ENCODE measurements at places on chromosomes 3 and 15.

GRCh38 chr15:58593870-58594269 lies 155.6 kb downstream of the ADAM10 start:
- DNase-seq: no peak

GRCh38 chr3:80998022-80998421 lies 763.4 kb downstream of the GBE1 start:
- no peak for DNase-seq

- DNase-seq: no peak
Observed at GRCh38 chr3:196127308-196128040, 45.6 kb upstream of the TFRC start.

DNA sequence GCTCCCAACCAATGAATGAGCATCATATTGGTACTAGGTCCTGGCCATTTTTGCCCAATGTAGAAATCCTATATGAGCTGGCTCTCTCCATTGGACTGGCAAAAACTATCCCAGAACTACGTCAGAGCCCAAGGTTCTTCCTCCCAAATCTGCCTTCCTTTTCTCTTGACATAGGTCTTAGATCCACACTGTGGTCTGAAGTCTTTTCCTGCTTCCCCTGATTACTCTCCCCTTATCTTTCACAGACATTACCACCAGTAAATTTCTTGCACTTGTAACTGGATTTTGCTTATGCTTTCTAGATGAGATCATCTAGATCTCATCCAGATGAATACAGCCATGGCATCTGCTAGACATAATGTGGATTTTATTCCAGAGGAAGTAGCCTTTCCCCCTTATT lies 141.2 kb upstream of the GADL1 start:
- DNase-seq: no peak

DNA sequence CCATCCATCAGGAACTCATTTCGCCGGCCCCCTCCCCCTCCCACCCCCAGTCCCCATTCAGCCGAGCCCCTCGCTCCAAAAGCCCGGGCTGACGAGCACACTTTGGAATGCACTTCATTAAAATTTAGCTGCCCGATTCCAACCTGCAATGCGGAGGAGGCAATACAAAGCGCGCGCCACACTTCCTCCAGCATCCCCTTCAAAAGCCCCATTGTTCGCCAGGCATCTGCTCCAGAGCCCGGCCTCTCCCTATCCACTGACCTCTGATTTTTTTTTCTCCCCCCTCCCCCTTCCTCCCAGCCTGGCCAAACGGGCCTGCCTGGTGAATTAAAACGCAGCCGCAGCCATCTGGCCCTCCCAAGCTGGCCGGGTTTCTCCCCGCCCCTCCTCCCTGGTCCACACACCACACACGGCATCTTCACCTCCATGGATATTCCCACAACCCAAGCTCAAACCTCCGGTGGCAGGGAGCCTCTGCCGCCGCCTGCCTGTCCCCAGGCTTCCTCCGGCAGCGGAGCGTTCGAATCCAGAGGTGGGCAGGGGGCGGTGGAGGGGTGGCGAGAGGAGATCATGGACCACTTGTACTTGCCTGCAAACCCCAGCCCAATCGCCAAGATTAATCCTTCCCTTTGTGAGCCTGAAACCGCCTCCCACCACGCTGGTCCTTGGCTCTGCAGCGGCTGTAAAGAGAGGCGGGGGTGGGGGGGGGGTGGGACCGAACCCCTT lies 441.3 kb downstream of the MAGI1 start:
- peak; percentile 91 for DNase-seq

DNA sequence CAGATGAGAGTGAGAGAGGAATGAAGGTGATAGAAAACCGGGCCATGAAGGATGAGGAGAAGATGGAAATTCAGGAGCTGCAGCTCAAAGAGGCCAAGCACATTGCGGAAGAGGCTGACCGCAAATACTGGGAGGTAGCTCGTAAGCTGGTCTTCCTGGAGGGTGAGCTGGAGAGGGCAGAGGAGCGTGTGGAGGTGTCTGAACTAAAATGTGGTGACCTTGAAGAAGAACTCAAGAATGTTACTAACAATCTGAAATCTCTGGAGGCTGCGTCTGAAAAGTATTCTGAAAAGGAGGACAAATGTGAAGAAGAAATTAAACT lies 88.9 kb downstream of the EOMES start:
- no peak for DNase-seq

- no peak for DNase-seq
Observed at GRCh38 chr15:77168141-77168540, 97.2 kb upstream of the TSPAN3 start.

- no peak for DNase-seq
Observed at GRCh38 chr3:17580901-17581300, 161.5 kb downstream of the TBC1D5 start.

- no peak for DNase-seq
Observed at GRCh38 chr3:141440942-141441341, 45.9 kb upstream of the RASA2 start.

- DNase-seq: no peak
Observed at GRCh38 chr3:20376665-20377217, 190.7 kb upstream of the SGO1 start.

DNA sequence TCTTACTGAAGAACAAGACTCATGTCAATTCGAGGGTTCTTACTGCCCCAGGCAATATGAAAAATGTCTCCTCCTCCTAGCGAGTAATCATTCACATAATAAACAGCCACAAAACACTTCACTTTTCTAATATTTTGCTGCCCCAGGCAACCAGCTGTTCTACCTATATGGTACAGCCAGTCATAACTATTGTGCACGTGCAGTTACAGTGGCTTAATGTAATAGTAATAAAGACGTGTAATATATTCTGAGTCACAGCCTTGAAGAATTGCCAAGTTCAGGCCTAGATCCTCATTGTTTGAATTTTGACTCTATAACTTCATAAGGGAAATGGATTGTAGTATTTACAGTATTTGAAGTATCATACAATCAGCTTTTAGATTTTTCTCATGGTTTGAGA lies 1250.0 kb upstream of the GBE1 start:
- DNase-seq: no peak

DNA sequence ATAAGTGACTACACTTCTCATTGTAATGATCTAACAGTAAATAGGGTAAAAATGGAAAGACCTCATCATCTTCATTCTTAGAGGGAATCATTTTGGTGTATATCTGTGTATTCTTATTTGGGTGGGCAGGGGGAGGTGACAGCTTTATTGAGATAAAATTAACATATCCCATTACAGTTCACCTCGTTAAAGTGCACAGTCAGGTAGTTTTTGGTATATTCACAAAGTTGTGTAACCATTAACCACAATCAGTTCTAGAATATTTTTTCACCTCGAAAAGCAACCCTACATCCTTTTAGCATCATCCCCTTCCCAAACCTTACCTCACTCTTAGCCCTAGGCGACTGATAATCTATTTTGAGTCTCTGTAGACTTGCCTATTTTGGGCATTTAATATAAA lies 8.1 kb downstream of the PIAS1 start:
- no peak for DNase-seq

DNA sequence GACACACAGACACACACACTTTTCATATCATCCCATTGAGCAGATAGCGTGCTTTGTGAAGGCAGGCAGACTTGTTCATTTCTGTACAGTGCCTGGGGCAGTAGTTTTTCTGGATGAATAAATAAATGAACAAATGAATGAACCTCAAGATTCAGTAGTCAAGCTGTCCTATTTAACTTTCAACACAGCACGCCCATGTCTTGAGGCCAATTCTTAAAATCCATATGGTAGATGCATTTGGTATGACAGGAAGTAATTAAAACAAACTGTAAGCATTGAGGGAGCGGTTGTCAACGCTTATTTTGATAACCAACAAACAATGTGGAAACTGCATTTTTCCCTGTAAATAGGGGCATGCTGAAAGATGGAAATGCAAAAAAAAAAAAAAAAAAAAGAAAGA lies 80.0 kb upstream of the BNC1 start:
- DNase-seq: no peak

DNA sequence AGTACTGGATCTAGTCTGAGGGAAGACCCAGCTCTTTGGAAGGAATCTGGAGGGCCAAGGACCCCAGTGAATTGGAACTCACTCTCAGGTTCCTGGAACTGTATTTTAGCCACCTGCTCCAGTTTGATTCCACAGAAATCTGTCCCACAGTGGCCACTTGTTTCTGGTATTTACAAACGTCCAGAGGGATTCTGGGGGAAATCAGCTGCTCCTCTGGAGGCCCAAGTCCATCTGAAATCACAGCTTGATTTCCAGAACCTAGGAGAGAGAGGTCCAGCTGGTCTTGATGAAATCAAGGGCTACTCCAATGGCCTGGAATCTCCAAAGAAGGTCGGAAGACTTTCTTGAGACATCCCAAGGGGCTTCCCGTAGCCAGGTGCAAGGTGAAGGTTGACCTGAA lies 132.3 kb upstream of the UMPS start:
- no peak for DNase-seq

- no peak for DNase-seq
Observed at GRCh38 chr15:96047255-96047931, 283.1 kb upstream of the NR2F2 start.

- no peak for DNase-seq
Observed at GRCh38 chr15:76994971-76995945, at the start of gene PSTPIP1. PSTPIP1 (plus strand) TSS chr15:76995126; CDS start chr15:76995574, 448 bp downstream.

DNA sequence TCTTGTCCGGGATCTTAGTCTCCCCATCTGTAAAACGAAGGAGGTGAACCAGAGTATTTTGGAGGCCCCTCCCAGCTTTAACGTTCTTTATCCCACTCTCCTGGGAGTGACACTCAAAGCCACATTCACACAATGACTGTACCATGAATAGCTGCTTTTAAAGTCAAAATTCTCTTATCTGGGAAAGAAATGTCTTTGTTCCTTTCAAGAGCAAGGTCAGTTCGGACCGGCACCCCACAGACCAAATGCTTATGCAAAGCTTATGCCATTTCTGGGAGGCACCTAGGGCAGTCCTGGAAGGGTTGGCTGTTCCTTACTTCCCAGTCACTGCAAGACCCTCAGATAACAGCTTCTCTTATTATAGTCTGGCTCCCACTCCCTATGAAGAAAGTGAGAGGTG lies 53.5 kb upstream of the WNT5A start:
- no peak for DNase-seq

- no peak for DNase-seq
Observed at GRCh38 chr3:8103954-8104353, 397.7 kb upstream of the LMCD1 start.

GRCh38 chr15:100926971-100927756 lies 8.0 kb downstream of the LRRK1 start:
- DNase-seq: no peak

DNA sequence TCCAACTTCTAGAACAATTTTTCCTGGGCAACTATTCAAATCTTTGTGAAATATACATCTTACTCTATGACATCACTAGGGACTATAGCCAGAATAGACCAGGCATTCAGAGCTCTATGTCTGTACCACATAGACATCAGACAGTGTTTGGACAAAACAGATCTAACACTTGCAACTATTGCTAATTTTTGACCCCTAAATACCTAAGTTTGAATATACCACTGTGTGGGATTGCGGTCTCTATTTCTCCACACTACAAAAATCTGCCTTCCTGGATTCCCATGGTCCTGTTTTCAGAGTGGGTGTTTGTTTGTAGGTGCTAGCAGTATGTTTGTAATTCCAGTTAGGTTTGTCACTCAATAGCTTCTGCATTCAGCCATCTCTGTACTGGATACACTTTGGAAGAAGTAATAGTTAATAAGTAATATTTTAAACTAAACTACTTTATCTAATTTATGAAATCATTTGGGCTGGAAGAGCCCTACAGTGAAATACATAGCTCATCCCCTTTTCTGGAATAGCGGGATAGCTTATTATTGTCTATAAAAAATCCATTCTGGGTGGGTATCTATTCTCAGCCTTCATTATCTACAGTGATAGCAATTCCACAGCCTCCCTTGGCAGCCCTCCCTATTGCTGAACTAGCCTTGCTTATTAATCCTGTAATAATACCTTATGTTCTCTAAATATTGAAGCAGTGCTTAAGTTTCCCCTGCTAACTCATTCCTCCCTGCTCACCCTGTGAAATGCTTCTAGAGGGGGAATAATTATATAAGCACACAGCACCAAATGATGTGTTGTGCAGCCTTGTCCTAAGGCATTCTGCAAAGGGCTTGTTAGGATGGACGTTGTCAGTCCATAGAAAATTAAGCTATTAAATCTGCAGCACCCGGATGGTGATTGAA lies 49.4 kb downstream of the RBMS3 start:
- DNase-seq: no peak

DNA sequence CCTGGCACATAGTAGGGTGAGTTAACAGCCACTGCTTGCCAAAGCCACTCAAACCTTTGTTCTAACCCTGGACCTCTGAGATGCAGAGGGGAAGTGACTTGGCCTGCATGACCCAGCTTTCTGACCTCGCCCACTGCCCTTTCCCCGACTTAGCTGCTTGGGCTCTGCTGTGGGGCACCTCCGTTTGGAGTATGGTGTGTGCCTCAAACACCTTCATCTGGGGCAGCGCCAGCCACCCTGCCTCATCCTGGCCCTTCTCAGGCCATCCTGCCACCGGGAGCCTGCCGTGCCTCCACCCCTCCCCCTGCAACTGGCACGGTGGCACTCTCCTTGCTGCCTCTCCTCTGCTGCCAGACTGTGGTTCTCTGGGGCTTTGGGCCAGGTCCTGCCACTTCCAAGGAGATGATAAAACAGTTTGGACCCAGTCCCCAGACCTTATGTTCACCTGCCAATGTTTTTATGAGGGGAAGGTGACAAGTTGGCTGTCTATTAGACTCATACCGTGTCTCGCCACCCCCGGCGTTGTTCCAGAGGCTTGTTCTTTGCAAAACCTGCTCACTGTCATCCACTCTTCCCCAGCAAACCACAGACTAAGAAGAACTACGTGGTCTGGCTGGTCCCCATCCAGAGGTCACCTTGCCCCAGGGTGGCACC lies 32.2 kb downstream of the SLC6A6 start:
- DNase-seq: no peak

DNA sequence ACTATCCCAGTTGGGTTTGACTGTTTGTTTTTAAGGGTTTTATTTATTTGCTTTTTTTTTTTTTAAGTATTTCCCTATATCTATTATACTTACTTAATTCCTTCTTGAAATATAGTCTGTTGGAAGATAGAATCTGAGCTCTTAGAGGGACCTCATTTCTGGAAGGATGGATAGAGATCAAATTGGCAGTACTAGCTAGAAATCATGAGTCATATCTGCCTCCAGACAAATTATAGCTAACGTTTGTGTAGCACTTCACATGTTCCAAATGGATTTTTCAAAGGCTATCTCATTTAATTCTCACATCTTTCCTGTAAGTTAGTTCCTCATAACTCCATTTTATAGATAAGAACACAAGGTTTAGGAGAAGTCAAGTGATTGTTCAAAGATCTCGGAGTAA lies 384.7 kb downstream of the ZIC1 start:
- no peak for DNase-seq

DNA sequence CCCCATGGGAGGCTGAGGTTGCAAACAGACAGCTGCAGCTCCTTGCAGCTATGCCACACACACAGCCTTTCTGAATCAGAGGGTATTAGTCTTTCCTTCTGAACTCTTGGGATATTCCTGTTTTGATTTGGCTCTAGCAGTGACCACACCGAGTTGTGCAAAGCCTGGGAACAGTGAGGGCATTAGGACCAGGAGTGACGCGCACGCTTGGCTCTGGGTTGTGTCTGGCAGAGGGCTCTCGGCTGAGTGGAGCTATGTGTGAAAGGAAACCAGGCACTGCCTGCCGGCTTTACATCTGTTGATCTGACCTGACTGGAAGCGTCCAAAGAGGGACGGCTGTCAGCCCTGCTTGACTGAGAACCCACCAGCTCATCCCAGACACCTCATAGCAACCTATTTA lies at the start of gene GALNT15:
Gene GALNT15 (plus strand): TSS at position 292 of the 400 bp plus-strand sequence. CDS start 472 bp downstream, outside the sequence.
- no peak for DNase-seq

Data from iPS DF 19.7 (cell line).